HepG2 (cell line): ENCODE measurements at places on chromosomes 1 and 21. TPM values are rescaled to one million over a fixed set of nuclear protein-coding genes. Genes with fewer than 3 reads are reported as not detected.

RGS13 gene
- polyA plus RNA-seq = not detected in 2 replicates

SSR2 gene
- polyA plus RNA-seq = 442 and 461 TPM in 2 replicates

UBL4B gene
- not detected in 2 replicates for polyA plus RNA-seq

MYOG gene
- not detected in 2 replicates for polyA plus RNA-seq

DHRS3 gene
- 90.5 and 107 TPM in 2 replicates for polyA plus RNA-seq

C1orf210 gene
- 5.1 and 7.1 TPM in 2 replicates for polyA plus RNA-seq

SLC37A1 gene
- polyA plus RNA-seq = 0.14 and 0.22 TPM in 2 replicates

MORN1 gene
- 2.6 and 3.1 TPM in 2 replicates for polyA plus RNA-seq

INAVA gene
- 6.0 and 6.4 TPM in 2 replicates for polyA plus RNA-seq

ZBED6 gene
- 6.8 and 9.3 TPM in 2 replicates for polyA plus RNA-seq

TP73 gene
- polyA plus RNA-seq = 0.49 and 0.59 TPM in 2 replicates

OPTC gene
- polyA plus RNA-seq = not detected in 2 replicates

CLCA4 gene
- polyA plus RNA-seq = not detected in 2 replicates

KCNT2 gene
- polyA plus RNA-seq = not detected in 2 replicates

C1orf94 gene
- polyA plus RNA-seq = 0.03 TPM in 1 of 2 replicates, not detected in the other

B3GALT6 gene
- 3.9 and 5.8 TPM in 2 replicates for polyA plus RNA-seq

TIMM17A gene
- 41.2 and 50.8 TPM in 2 replicates for polyA plus RNA-seq

RXFP4 gene
- polyA plus RNA-seq = 1.4 and 1.9 TPM in 2 replicates
